Hematopoietic multipotent progenitor cell (in vitro differentiated cells): ENCODE measurements at places on chromosomes 5 and 9.
A peak's percentile ranks its signal among the peaks of the same experiment; 100 is the strongest.

DNA sequence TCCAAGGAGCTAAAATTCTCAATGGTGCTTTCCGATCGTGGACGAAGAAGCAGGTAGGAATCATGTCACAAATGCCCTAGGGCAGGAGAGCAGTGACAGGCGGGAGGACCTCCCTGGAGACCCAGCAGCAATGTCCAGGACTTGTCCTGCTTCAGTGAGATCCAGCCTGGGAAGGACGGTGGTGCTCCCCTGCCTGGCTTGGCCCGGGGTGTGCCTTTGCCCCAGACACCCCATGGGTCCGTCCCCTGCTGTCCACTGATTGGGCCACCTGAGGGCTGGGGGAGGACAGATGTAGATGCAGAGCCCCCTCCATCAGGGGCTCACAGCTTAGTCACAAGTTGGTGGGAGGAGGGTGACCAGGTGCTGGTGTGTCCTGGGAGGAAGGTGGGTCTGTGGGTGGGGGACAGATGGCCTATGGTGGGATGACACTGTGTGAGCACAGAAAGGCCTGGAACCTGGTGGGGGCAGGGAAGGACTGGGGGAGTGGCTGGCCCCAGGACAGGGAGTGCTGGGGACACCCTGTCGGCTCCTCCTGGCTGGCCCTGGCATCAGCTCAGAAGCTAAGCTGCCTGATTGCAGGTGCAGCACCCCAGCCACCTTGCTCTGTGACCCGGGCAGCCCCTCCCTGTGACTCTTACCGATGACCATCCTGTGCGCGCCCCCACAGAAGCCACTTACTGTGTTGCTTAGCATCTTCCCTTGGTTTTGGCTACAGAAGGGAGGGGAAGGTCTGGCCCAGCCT, 82.0 kb downstream of the PHF2 start:
- no peak for DNase-seq

GRCh38 chr5:73822278-73822988, 196.4 kb downstream of the ARHGEF28 start:
- DNase-seq, result no peak

DNA sequence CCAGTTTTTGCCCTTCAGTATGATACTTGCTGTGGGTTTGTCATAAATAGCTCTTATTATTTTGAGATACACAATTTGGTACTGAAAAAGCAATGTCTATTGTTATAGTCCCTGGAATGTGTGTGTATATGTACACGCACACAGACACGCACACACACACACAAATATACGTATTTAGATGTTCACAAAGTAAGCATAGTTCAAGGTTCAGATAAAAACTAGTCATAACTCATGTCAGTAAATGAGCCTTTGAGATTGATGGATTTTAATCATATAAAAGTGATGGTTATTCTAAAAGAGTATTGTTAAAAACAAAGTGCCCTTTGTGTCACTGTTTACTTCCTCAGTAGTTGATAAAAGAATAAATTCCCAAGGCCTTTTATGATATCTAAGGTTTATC, 147.3 kb downstream of the PARP8 start:
- no peak for DNase-seq

GRCh38 chr9:122463828-122464632, 13.7 kb downstream of the OR1J1 start:
- DNase-seq, result no peak

DNA sequence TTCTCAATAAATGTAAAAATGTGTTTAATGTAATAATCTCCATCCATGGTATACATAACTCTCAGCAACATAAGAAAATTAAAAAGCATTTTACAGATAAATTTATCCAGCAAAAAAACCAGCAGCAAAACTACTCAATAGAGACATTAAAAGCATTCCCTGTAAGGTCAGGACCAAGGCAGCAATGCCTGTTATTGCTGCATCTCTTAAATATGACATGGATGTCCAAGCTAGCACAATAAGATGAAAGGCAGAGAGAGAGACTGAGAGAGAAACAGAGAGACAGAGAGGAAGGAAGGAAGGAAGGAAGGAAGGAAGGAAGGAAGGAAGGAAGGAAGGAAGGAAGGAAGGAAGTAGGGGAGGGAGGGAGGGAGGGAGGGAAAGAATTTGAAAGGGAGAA, 289.0 kb upstream of the PAPPA start:
- DNase-seq, result no peak

- DNase-seq, result no peak
These were observed 6.0 kb downstream of the CAMK4 start for GRCh38 chr5:111229871-111230810.

- DNase-seq, result peak; percentile 74
These were observed 36.0 kb downstream of the PCDHGC5 start for GRCh38 chr5:141524604-141525597.

DNA sequence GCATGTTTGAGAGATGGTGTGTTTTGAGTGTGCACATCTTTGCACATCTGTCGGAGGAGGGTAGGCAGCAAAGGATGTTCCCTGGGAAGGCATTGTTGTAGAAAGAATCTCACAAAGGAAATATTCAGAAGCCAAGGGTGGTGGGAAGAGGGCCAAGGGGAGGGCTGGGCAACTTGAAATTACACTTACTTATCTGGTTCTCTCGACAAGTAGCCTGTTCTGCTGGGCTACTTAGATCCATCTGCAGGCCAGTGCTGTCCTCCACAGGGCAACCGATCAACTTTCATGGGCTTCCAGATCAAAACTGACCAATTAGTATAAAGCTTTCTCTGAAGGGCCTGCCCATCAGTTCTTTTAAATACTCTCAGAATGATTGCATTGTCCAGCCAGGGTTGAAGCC, 495.2 kb downstream of the GADD45G start:
- no peak for DNase-seq

DNA sequence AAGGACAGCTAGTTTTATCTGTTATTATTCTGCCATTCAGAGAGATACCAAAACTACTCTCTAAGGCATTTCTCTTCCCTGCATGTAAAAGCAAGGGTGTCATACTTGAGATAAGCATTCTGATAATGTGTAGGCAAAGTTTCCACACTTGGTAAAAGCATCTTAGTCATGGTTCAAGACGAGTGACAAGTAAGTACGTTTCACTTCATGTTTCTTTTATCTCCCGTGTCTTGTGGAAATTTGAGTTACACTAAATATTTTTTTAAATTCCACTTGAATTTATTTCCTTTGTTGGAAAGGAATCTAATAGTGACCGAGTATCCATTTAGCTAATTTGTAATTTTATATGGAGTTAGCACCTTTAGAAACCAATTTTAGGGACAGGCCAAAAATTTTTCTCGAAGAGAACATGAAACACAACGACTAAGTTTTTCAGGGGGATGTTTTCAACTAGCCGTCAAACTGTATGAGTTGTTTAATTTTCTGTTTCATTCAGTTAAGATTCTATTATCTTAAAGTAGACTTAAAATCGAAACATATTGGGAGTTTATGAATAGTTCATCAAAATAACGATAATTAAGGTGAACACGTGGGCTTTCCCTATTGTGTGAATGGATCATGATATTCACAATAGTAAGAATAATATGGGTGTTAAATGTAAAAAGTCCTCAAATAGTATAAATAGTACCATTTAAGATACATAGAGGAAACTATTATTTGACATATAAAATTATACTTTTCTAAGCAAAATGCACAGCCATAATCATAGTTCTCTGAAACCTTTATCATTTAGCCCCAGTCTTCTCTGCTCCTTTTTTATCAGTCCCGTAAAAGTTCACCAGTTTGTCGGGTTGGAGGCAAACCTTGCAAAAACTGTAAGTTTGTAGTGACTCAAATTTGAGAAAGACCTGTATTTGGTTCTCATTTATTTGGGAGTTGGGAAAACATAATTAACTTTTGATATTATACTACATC, 1.6 kb downstream of the RFESD start:
- peak; percentile 28 for DNase-seq

GRCh38 chr9:133401588-133401987, 16.2 kb downstream of the REXO4 start:
- DNase-seq, result no peak

GRCh38 chr5:172556971-172557461, 84.0 kb upstream of the NEURL1B start:
- no peak for DNase-seq

GRCh38 chr5:136458481-136458880, 93.1 kb upstream of the TRPC7 start:
- no peak for DNase-seq

- DNase-seq, result no peak
These were observed 42.2 kb upstream of the FABP6 start for GRCh38 chr5:160187091-160187490.

GRCh38 chr9:131875828-131876485, 136.1 kb upstream of the RAPGEF1 start:
- peak; percentile 14 for DNase-seq

GRCh38 chr5:178469011-178469974, 120.9 kb downstream of the COL23A1 start:
- no peak for DNase-seq

- DNase-seq, result no peak
These were observed 45.6 kb downstream of the S1PR3 start for GRCh38 chr9:89036891-89037290.

DNA sequence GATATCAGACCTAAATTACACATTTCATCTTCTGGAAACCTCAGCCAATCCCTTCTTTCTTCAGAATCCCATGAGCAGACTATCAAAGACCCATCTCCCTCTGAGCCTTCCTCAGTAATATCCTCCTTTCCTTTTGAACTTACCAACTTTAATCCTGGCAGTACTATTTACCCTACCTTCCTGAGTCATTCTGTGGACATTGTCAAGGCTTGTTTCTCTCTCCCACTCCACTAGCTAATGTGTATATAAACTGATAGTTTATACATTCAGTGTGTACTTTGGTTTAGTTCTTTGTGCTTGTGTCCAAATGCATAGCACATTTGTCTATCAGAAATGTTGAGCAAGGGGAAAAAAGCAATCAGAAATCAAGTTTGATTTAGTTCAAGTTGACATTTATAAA, 568.3 kb downstream of the CSNK1G3 start:
- DNase-seq, result no peak

DNA sequence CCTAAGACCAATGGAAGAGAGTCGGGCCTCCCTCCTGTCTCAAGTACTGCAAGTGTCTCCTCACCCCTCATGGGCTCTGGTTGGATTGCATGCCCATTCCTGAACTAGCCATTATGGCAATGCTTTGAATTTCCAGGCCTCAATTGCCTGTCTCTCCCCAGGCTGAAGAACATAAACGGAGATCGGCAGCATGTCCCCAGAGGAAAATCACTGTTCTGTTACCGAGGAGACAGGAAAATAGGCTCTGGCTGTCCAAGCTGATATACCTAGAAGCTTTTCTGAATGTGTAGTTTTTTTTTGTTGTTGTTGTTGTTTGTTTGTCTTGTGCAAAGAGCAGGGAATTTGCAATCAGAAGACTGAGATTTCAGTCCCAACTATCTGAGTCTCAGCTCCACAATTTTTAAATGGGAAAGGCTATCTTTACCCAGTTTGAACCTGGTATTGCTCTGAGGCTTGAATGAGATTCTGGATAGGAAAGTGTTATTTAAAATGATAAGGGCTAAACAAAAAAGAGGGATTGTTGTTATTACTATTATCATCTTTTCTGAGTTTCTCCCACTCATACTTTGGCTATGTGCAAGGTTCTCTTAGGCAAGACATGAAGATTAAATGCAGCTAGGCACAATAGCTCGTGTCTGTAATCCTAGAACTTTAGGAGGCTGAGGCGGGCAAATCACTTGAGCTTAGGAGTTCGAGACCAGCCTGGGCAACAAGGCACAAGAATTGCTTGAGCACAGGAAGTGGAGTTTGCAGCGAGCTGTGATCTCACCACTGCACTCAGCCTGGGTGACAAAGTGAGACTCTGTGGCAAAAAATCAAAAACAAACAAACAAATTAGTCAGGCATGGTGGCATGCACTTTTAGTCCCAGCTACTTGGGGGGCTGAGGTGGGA, 77.2 kb upstream of the KLF9 start:
- no peak for DNase-seq

GRCh38 chr5:34919077-34919476, 3.6 kb downstream of the BRIX1 start:
- DNase-seq, result peak; percentile 40

DNA sequence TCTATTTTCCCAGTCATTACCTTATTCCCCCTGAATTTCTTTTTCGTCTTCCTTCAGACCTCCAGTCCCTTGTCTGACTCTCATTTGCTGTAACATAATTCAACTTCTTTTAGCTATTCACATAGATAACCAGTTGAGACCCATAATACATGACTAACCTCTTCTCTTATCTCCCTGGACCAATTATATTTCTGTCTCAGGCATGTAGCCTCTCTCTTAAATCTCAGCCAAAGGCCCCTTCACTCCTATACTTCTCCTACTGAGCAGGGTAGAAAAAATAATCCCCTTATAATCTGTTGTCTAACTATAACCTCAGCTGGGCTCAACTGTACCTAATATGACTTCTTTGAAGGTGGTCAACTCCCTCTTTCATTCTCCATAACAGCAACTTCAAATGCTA, 20.9 kb downstream of the RANBP6 start:
- DNase-seq, result no peak

- DNase-seq, result no peak
These were observed 24.3 kb downstream of the KCNT1 start for GRCh38 chr9:135726138-135726853.

DNA sequence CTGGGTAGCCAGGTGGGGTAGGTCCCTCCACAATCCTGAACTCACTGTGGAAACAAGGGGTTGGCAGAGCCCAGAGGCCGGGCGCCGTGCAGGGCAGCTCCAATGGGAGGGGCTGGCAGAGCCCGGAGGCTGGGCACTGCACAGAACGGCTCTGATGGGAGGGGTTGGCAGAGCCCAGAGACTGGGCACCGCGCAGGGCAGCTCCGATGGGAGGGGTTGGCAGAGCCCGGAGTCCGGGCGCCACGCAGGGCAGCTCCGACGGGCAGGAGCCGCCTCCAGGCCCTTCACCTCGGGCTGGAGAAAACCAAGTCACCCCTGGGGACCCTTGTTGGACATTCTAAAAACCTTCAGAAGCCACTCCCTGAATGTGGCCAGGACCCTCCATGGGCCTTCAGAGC, 9.3 kb downstream of the NACC2 start:
- no peak for DNase-seq

GRCh38 chr5:56170557-56170956, 62.6 kb downstream of the ANKRD55 start:
- DNase-seq, result no peak

DNA sequence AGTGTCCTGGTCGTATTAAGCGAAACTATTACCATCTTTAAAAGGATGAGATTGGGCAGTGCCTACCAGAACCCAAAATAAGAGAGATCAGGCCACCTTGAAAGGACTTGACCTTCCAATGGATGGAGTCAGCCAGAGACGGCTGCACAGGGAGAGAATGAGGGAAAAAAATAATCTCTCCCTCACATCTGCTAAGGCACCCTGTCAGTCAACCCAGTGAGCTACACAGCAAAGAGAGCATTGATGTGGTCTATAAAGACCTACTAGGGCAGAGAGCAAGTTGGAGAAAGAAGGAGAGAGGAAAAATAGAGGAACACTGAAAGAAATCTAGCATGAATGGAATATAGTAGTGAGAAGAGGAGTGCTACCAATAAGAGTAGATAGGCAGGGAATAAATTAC, 68.0 kb upstream of the FTMT start:
- DNase-seq, result no peak

- DNase-seq, result no peak
These were observed 650.0 kb upstream of the SGCD start for GRCh38 chr5:155676967-155677366.

- no peak for DNase-seq
These were observed 65.2 kb downstream of the MSX2 start for GRCh38 chr5:174789596-174789995.
